ENCODE measurements at places on chromosomes 4 and X. TPM values are rescaled to one million over a fixed set of nuclear protein-coding genes. Genes with fewer than 3 reads are reported as not detected.

Gene C4orf54
- total RNA-seq = not detected

Gene L1CAM
- 1.7 TPM for total RNA-seq

Gene SLC49A3
- total RNA-seq = 0.81 TPM

Gene SHROOM2
- not detected for total RNA-seq

Gene APEX2
- total RNA-seq = 33.9 TPM

Gene GRIPAP1
- 89.2 TPM for total RNA-seq

Gene IRS4
- total RNA-seq = 0.07 TPM

Gene PDCL2
- total RNA-seq = not detected

Gene SLC38A5
- 205 TPM for total RNA-seq

GRCh38 chr4:128286474-128287058, 1.0 kb downstream of the PGRMC2 start:
- peaks cover 31% of the 10 kb centered on the region for H3K4me1 ChIP-seq
- peaks cover 18% of the 10 kb centered on the region for H3K36me3 ChIP-seq
- H3K27me3 ChIP-seq = no peaks in the 10 kb centered on the region
- H3K27ac ChIP-seq = peak overlapping the region; percentile 83
- DNase-seq = peak; percentile 25

- H3K4me1 ChIP-seq = no peaks in the 10 kb centered on the region
- no peak overlapping the region for H3K4me3 ChIP-seq
- no peak overlapping the region for H3K27ac ChIP-seq
- H3K36me3 ChIP-seq = no peaks in the 10 kb centered on the region
Observed at GRCh38 chr4:81304871-81305270, 89.8 kb upstream of the PRKG2 start.

- H3K36me3 ChIP-seq = no peaks in the 10 kb centered on the region
- H3K4me3 ChIP-seq = no peak overlapping the region
- no peak overlapping the region for H3K27ac ChIP-seq
- DNase-seq = no peak
- H3K27me3 ChIP-seq = no peaks in the 10 kb centered on the region
Observed at GRCh38 chr4:25563071-25563564, 92.5 kb upstream of the SLC34A2 start.

GRCh38 chrX:124333862-124334261, 1.4 kb downstream of the TEX13D start:
- no peak for DNase-seq
- no peak overlapping the region for H3K27ac ChIP-seq
- H3K4me3 ChIP-seq = no peak overlapping the region
- H3K27me3 ChIP-seq = peaks cover 5% of the 10 kb centered on the region

GRCh38 chr4:185020863-185021761, 2.8 kb downstream of the HELT start:
- peak overlapping the region; percentile 55 for H3K27ac ChIP-seq
- peaks cover 87% of the 10 kb centered on the region for H3K27me3 ChIP-seq
- no peak overlapping the region for H3K4me3 ChIP-seq
- no peak for DNase-seq

DNA sequence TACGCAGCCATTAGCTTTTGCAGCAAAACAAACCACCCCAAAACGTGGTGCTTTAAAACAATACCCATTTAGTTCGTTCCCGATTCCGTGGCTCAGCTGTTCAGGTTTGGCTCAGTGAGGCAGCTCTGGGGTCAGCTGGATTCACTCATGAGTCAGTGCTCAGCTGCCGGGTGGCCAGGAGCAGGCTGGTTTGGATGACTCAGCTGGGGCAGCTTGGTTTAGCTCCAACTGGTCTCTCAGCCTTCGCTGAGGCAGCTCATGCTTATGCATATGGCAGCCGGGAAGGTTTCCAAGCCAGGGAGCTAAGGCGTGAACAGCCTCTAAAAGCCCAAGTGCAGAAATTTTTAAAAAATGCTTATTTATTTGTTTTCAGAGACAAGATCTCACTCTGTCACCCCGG, 13.3 kb upstream of the CD99 start:
- H3K4me1 ChIP-seq = no peaks in the 10 kb centered on the region
- no peaks in the 10 kb centered on the region for H3K27me3 ChIP-seq
- peaks cover 3% of the 10 kb centered on the region for H3K36me3 ChIP-seq
- no peak overlapping the region for H3K27ac ChIP-seq

DNA sequence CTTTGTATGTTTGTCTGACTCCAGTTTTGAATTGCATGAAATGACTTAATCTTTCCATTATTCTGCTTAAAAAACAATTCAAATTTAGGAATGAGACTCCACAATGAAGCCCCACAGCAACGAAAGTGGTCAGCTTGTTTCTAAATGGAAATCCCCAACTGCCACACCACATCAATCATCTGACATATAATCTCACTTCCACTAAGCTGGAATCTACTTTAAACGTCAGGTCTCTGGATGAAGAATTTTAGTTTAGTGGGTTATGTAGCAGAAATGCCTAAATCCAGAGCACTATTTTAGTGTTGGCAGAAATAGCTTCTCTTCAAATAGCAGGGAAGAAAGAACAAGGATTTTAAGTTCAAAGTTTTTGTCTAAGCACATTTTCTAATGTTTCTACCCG, 1.7 kb upstream of the BMP2K start:
- no peak for DNase-seq
- H3K36me3 ChIP-seq = peaks cover 3% of the 10 kb centered on the region
- H3K27me3 ChIP-seq = no peaks in the 10 kb centered on the region
- peak overlapping the region; percentile 95 for H3K4me3 ChIP-seq
- peak overlapping the region; percentile 96 for H3K27ac ChIP-seq

DNA sequence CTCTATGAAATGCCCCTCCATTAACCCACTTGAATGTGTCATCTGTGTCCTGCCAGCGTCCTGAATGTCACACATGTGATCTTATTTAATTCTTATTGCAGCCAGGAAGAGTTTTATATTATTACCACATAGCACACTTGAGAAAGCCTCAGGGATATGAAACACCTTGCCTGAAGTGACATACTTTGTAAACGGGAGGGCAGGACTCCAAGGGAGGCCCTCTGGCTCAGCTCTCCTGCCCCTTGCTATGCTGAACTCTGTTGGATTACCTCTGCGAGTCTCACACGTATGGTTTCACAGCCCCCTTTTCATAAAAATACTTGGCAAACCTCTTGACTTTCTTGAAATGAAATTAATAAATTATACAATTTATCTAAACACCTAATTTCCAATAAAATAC, 11.1 kb upstream of the ZCCHC4 start:
- H3K4me1 ChIP-seq = peaks cover 13% of the 10 kb centered on the region
- peaks cover 4% of the 10 kb centered on the region for H3K27me3 ChIP-seq
- H3K27ac ChIP-seq = no peak overlapping the region

- no peak overlapping the region for H3K4me3 ChIP-seq
- H3K36me3 ChIP-seq = peaks cover 2% of the 10 kb centered on the region
- DNase-seq = no peak
- no peak overlapping the region for H3K27ac ChIP-seq
Observed at GRCh38 chr4:4721636-4722035, 137.8 kb upstream of the MSX1 start.

- DNase-seq = no peak
- no peaks in the 10 kb centered on the region for H3K36me3 ChIP-seq
- no peak overlapping the region for H3K4me3 ChIP-seq
- no peak overlapping the region for H3K27ac ChIP-seq
- no peaks in the 10 kb centered on the region for H3K4me1 ChIP-seq
Observed at GRCh38 chr4:183153190-183153916, 54.3 kb downstream of the WWC2 start.
